ENCODE measurements at places on chromosomes 3 and 15.

GRCh38 chr3:176362191-176362731, 835.0 kb downstream of the TBL1XR1 start:
- no peak for DNase-seq

- peak; percentile 48 for DNase-seq
Measured at GRCh38 chr3:32641356-32641755, 43.6 kb upstream of the CNOT10 start.

- no peak for DNase-seq
Measured at GRCh38 chr15:52436981-52437380, 91.7 kb downstream of the MYO5A start.

GRCh38 chr15:54789376-54789775, 407.4 kb downstream of the RSL24D1 start:
- DNase-seq = no peak

DNA sequence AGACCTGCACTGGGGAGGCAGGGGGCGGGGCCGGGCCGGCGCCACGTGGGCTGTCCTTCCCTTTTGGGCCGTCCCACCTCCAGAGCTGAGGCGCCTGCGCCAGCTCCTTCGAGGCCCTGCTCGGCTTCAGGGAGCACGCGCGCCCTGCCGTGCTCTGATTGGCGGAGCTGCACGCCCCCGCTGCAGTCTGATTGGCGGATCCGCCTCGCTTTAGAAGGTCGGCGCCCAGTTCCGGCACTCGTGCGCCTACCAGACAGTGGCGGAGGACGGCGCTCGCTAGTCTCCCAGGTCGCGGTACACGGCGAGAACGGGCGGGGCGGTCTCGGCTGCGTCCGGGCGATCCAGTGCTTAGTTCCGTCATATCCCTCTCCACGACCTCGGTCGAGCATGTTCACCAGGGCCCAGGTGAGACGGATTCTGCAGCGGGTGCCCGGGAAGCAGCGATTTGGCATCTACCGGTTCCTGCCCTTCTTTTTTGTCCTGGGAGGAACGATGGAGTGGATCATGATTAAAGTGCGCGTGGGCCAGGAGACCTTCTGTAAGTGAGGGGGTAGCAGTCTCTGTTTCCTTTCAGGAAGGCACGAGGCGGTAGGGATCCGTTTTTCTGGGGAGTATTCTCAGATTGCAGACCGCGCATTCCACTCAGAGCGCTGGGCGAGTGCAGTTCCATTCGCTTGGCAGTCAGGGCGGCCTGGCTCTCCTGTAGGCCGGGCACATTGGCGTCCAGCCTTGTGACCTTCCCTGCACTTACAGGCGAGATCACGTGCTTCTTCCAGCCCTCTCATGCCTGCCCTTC, at the start of gene UQCC5:
TSS of gene UQCC5 (plus strand) at position 237 of the 796 bp plus-strand sequence. CDS start at position 388, 151 bp downstream.
- DNase-seq = peak; percentile 90

DNA sequence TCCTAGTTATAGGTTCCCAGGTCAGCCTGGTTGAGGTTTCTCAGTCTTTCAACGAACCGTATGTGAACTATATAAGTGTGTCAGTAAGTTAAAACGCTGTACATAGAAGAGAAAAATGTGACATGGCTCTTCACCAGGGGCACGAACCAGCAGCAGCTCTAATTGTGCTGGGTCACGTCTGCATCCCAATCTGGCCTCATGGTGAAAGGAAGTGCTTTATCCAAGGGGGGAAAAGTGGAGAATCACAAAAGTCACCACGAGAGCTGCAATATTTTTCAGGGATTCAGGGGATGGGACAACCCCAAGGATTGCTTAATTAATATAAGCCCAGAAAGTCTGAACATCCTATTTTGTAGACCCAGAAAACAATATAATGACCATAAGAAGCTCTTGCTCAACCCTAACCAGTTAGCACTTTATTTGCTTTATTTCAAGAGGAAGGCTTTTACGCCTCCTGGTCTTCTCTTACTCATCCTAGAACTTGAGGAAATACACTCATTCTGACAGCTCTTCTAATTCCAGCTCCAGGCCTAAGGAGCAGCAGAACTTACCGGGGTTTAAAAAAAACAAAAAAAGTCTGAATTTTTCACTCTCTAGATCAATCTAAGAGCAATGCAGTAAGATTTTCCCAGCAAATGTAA, 16.5 kb downstream of the ANXA2 start:
- no peak for DNase-seq

DNA sequence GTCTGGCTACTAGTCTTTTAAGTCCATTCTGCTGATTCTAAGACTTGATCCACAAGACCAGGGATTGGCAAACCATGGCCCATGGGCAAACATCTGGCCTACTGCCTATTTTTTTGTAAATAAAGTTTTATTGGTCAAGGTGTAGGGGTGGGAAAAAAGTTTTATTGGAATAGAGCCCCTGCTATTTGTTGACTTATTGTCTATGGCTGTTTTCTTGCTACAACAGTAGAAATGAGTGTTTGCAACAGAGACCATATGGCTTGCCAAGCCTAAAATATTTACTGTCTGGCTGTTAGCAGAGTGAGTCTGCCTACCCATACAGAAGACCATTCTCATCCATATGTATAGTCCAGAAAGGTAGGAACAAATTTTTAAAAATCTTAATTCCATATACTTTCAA, 106.4 kb downstream of the PTPRG start:
- no peak for DNase-seq

DNA sequence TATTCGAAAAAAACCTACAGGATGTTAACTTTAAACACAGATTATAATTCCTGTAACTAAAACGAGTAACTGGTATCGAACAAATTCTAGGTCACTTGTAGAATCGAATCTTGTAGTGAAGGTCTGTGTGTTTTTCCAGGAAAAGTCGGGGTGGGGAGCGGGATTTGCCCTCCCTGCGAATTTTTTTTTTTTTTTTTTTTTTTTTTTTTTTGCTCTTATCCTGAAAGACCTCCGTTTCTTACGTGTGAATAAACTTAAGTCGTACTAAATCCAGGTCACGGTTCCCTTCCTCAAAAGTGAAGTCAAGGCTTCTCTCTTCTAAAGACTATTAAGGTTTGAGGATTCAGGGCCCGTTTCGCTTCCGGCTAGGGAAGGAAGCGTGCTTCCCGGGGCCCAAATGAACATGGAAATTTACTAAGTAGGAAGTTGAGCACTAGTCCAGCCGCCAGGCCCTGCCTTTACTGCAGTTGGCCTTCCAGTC, 770 bp downstream of the TBC1D5 start:
- no peak for DNase-seq

DNA sequence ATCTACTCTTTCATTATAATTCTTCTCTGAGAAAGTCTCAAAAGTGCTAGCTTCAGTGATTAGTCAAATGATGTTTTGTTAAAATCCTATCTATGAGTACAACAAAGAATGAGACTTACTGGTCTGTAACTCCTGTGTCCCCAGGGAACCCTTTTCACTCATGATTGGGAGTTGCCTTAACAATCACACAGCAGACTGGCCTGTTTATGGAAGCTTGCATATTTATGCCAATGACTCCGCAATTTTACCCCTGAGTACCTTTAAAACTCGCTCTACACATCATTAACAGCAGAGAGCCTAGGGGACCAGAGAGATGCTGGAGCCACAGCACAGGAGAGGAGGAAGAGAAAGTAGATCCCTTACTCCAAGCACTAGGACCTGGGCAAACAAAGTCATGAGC, 628.1 kb downstream of the IGSF11 start:
- no peak for DNase-seq

GRCh38 chr3:196518966-196519717, 4.0 kb upstream of the SMCO1 start:
- no peak for DNase-seq

DNA sequence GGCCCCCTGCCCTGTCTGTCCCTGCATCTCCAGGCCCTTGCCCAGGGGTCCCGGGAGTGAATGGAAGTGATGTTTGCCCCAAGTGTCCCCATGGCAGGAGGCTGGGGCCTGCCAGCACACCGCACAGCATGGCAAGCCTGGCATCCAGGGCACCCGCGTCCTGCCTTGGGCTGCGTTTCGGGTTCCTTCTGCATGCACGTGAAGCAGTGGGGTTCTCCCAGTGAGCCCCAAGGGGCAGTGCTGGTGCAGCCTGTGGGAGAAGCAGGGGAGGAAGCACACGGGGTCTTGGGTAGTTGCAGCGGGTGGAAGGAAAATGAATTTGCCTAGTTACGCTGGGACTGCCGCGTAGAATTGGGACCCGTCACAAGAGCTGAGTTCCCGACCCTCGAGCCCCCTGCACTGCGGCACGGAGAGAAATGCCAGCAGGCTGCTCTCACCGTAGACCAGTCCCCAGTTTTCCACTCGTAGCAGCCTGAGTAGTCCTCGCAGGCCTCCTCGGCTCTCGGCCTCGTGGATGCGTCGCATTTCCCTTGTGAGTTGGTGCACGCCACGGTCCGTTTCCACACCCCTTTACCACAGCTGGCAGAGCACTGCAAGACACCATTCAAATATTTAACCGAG, 259.5 kb upstream of the LYSMD4 start:
- DNase-seq = no peak
